Fibroblast of skin of left biceps (primary cell): ENCODE measurements at places on chromosomes 16 and 17.
A peak's percentile ranks its signal among the peaks of the same experiment; 100 is the strongest.

GRCh38 chr17:17518014-17518413, 21.8 kb upstream of the RASD1 start:
- no peak for DNase-seq

- no peak for DNase-seq
These were observed 41.2 kb downstream of the RAB11FIP3 start for GRCh38 chr16:466651-467050.

GRCh38 chr17:78682363-78682762, 99.7 kb downstream of the CYTH1 start:
- DNase-seq: no peak

DNA sequence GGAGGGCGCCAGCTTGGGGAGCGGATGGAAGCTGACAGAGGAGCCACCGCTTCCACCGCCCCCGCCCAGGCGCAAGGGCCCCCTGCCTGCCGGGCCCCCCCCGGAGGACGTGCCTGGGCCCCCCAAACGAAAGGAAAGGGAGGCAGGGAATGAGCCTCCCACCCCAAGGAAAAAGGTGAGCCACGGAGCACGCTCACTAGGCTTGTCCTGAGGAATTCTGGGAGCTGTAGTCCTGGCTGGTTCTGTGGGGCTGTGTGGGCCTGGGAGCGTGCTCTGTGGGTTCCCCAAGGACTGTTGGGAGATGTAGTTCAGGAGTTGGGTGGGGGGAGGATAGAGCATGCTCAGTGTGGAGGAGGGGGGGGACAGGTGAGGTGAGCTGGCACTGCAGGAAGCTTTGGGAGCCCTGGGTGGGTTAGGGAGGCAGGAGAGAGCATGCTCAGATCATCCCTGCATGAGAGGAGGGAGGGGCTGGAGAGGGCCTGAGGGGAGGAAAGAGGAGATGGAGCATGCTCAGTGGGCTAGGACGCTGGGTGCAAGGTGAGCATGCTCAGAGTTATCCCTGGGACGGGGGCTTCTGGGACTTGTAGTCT, 4.5 kb downstream of the FBXL19 start:
- no peak for DNase-seq

DNA sequence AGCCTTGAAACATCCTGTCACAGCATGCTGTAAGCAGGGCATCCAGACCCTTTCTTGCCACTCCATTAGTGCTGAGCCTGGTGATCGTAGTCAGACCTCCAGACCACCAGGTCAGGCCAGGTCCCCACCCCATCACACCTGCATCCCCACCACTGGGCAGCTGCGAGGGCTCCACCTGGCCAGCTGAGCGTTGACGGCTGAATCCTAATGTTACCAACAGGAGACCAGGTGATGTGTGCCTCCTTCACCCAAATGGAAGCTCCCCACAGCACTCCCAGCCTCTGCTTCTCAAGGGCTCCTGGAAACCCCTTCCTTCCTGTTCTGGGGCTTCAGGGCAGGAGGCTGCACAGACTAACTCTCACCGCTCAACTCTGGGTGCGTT, 189.4 kb downstream of the C16orf95 start:
- DNase-seq: no peak

- no peak for DNase-seq
These were observed 9.8 kb downstream of the ASPA start for GRCh38 chr17:3485481-3486068.

DNA sequence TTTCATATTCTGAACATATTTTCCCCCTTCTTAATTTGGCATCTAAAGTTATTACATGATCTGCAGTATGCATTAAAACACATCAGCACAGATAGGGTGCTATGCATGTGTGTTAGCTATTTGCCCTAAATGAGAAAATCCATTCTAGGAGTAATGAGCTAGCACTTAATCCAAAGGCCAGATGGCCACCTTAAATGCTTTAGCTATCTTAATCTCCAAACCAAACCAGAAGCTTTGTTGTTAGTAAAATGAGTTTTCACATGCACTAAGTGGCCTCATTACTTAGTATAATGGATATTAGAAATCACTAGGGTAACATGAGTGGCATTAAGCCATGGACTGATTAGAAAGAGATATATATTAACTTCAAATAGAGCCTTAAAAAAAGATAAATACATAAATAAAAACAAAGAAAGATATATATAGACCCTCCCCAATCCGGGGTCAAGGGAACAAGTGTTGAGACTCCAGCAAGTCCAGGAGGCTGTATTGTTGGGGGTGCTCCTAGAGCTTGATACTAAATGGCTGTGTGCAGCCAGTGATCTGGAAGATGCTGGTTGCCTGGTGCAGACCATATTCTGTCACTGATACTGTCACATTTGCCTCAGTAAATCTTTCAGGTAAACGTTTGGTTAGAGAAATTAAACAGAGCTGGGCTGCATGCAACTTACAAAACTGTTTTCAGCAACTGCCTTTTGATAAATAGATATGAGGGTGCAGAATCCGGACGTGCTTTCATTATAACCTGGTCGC, 67.3 kb downstream of the MYH10 start:
- no peak for DNase-seq

DNA sequence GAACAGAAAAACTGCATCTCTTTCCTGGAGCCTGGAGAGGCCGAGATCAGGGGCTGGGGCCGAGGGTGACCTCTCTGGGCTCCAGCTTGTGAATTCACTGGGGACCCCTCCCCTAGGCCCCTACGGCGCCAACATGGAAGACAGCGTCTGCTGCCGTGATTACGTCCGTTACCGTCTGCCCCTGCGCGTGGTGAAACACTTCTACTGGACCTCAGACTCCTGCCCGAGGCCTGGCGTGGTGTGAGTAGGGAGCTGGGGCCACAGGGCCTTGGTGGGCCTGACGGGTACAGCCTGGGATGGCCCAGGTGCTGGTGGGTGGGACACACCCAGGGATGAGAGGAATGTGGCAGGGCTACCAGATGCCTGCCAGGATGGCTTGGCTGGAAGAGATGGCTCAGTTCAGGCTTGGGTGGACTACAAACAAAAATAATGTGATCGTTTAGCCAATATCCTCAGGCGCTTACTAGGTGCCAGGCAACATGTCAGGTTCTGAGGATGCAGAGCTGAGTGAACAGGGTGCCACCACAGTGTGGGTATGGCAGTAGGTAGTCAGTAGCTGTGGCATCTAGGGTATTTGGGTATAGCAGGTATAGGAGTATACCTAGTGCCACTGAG, 1.8 kb downstream of the CCL22 start:
- no peak for DNase-seq

DNA sequence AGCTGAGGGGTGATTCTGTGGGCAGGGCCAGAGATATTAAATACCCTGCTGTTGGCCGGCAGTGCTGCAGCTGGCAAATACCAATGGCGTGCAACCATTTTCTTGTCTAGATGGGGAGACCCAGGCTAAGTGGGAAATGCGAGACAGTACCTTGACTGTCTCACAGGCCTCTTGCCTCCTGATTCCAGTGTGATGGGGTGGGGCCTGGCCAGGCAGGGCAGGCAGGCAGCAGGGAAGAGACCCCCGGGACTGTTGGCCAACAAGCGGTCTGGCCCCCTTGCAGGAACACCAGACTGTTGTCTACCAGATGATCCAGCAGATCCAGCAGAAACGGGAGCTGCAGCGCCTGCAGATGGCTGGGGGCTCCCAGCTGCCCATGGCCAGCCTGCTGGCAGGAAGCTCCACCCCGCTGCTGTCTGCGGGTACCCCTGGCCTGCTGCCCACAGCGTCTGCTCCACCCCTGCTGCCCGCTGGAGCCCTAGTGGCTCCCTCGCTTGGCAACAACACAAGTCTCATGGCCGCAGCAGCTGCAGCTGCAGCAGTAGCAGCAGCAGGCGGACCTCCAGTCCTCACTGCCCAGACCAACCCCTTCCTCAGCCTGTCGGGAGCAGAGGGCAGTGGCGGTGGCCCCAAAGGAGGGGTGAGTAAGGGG, 5.7 kb upstream of the CISD3 start:
- no peak for DNase-seq

DNA sequence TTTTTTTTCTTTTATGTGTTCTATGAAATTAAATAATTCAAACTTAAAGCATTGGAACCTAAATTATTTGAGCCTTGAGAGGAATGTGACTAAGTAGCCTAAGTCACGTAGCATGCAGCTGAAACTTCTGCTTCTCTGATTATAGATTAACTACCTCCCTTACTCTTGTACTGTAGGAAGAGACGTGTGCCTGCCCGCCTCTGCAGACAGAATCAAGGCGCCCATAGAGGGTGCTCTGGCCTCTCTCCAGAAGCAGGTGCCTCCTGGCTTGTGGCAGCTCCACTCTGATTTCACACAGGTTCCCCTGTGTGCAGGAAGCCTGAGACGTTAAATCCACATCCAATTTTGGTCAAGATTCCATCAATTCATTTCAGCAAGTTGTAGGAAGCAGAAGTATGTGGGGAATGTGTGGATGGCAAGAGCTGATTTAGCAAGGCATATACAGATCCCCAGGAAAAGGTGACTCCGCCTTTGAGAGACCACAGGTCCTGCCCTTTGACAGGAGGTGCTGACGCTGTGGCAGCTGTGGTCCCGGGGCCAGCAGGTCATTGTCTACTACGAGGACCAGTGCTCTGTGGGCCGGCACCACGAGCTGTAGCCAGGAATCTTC, 1418.8 kb downstream of the CDH11 start:
- no peak for DNase-seq

GRCh38 chr16:59214455-59214854, 480.3 kb upstream of the GOT2 start:
- DNase-seq: no peak

GRCh38 chr17:73569762-73570319, 74.4 kb downstream of the SDK2 start:
- no peak for DNase-seq

DNA sequence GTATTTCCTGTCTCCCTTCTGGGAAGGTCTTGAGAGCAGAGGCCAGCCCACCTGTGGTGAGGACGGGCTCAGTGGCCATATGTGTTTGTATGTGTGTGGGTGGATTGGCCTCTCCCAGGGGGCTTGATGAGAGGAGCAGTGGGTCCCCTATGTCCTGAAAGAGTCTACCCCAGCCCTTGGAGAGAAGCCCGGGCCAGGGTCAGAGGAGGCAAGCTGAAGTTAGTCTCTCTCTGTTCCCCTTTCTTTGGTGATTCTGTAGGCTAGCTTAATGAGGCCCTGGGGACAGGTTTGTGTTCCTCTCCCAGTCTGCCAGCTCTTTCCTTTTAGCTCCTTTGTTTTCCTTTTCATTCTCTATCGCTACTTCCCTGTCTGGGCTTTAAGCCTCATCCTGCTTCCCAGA, 23.8 kb upstream of the NFATC3 start:
- no peak for DNase-seq

- peak; percentile 32 for DNase-seq
These were observed 119.1 kb downstream of the FTO start for GRCh38 chr16:53822936-53823529.

DNA sequence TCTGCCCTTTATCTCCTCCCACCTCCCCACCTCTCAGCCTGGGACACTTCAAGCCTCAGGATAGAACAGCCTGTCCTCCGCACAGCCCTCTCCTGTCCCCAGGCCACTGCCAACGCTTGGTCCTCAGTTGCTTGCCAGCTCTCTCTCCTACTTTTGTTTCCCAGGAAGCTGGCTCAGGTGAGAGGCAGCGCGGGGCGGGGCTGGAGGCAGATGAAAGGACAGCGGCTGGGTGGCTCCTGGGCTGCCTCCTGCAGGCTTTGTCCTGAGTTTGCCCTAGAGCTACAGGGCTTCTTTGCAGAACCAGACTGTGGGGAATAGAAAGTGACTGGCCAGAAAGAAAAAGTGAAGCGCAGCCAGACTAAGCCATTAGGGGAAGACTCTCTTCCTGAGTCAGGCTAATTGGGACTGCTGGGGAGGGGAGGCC, 48.2 kb upstream of the CDC42EP4 start:
- DNase-seq: no peak

DNA sequence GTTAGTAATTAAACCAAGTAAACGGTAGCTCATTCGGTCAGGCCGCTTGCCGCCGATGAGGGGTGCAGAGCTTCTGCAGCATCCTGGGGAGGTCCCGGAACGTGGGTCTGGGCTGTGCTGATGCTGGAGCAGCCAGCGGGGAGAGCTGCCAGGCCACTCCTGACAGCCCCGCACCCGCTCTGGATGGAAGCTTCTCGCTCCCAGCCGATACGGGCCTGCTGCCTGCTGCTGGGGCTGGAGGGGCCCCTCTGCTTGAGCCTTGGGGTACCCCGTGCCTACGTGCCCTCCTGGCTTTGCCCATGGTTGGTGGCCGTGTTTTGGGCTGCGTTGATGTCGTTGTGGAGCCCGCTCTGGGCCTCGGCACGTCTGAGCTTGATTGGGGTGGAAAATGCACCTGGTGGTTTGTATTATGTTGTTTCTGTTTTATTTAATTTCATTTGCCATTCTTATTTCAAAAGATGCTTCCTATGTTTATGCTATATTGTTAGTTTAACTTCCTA, 41.6 kb upstream of the ZNF750 start:
- DNase-seq: no peak
